ENCODE measurements at places on chromosomes 4 and X.

GRCh38 chr4:13938299-13938698 lies 310.8 kb upstream of the BOD1L1 start:
- no peak for DNase-seq

DNA sequence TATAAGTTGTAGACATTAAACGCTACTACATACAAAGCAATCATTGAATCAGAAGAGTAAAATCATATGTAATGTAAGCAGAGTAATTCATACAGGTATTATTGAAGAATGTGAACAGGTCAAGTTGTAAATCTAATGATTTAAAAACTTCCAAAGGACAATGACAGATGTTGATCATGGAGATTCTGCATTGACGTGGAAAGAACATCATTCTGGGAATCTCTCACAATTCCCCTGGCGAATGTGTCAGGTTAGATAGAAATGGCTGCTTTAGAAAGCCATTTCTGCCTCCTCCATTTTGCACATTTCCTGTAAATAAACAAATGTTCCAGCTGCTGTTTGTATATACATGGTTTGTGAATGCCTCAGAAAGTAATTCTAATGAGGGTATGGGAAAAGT lies 719.4 kb downstream of the ADGRL3 start:
- DNase-seq: no peak

GRCh38 chrX:23511793-23512192 lies 155.5 kb upstream of the PRDX4 start:
- DNase-seq: no peak

- DNase-seq: no peak
Measured at GRCh38 chr4:139858436-139859205, 193.0 kb downstream of the MGST2 start.

- no peak for DNase-seq
Measured at GRCh38 chr4:143085224-143085623, 99.5 kb upstream of the USP38 start.

DNA sequence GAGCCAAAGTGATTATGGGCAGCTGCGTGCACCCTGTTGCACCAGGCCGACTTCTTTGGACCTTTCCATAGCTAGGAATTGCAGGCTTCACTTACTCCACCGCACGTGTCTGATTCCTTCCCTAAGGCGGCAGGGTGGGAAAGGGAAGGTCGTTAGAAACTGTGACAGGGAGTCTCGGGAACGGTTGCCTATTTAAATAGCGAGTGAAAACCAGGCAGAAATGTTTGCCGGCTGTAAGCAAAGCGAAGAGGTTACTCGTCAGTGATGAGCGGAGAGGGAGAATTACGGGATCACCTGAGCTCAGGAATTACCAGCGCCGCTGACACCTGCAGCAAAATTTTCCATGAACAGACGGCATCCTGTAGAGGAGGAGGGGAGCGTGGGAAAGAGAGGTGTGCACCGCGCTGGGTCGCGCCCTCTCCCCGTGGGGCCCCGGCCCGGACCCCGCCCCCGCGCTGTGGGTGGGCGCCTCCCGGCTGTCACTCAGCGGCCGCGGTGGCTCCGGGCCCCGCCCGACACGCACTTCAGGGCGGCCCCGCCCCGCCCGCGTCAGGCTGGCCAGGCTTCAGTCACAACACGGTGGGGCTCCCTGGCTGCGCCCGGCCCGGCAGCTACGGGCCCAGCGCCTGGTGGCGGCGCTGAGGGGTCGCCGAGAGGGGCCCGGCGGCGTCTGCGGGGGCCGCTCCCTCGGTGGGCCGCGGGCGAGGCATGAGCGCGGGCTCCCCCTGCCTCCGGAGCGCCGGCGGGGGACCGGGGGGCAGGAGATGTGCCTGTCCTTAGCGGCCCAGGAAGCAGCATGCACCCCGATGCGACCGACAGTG lies at the start of gene SNX25:
SNX25 (plus strand) TSS at position 568 of the 821 bp plus-strand sequence; CDS start at position 797, 229 bp downstream.
- peak; percentile 89 for DNase-seq

DNA sequence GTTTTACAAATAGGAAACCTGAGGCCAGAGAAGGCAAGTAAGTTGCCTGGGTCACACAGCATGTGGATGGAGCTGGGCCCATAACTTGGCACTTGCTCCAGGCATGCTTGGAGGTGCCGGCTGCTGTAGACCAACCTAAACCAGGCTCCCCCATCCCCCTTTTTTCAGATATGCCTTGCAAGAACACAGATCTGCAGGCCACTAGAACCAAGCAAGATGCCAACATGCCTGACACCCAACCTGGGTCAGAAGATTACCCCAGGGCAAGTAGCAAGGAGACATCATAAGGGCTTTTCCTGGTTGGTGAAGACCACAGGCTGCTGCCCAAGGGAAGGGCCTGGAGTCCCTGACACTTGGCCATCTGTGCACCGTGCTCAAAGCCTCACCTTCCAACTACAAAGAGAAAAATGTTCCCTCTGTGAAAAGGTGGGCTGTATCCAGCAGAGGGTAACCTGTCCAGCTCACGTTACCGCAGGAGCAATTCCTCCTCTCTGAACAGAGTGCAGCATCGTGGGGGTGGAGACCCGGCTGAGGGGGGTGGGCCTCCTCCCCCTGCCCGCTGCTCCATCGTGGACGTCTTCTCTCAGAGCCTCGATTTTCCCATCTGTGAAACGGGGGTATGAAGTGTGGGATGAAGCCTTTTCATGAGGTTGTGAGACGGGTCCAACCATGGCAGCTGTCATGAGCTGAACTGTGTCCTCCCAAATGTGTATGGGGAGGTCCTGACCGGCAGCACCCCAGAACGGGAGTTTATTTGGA lies 23.0 kb downstream of the HMX1 start:
- DNase-seq: no peak

GRCh38 chr4:189129044-189129694 lies 811.5 kb upstream of the FRG1 start:
- DNase-seq: no peak

DNA sequence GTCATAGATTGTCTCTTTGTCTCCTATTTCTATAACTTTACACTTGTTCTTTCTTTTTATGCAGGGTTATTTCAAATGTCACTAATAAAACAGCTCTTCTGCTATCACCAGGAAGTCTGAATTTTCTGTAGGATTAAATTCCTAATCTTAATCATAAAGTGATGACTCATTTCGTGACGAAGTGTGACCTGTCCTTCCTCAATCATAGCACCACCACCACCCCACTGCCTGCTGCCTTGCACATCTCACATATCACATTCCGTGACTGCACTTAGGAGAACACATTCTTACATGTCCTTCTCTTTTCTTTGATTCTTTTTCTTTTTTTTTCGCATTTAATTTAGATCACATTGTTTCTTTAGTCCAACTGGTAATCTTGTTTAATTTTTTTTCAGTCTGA lies 57.7 kb upstream of the UGT2B7 start:
- no peak for DNase-seq

DNA sequence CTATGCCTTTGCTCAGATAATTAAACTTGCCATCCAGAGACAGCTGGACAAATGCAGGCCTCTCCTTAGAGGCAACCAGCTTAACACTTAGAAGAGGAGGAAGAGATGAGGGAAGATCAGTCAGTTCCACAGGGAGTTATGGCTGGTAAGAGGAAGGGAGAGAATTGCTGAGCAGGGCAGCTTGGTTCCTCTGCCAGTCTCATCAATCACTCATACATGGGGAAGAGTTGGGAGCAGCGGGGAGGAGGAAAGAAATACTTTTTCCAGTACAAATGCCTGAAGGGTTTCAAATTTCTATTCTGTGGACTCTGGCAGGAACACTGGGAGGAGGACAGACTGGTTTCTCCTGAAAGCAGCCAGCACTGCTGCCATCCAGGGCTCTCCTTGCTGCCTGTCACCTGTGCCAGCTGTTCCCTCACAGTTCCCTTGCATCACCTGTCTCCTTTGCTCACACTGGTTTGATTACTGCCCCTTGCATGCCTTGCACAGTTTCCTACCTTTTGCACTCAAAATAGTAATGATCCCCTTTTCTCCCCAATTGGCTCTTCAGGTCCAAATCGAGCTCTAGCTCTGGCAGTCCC lies 59.5 kb downstream of the PGRMC2 start:
- peak; percentile 86 for DNase-seq

DNA sequence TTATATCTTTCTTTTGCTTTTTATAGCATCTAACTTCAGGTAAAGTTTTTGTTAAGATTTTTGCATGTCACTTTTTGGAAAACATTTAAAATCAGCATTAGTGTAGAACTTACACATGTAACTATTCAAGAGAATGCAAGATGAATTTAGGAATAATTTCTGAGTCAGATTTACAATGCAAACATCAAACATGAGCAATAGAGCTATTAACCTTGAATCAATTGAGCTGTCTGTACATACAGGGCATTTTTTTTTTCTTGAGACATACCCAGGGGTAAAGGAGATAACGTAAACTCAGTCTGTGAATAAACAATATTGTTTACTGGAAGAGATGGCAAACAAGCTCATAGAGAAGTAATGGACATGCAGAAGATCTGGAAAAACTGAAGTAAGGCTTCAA lies 311.5 kb downstream of the IL1RAPL2 start:
- no peak for DNase-seq

GRCh38 chrX:70279081-70279480 lies 2.9 kb upstream of the RAB41 start:
- no peak for DNase-seq

GRCh38 chr4:108417923-108418322 lies 202.5 kb upstream of the RPL34 start:
- no peak for DNase-seq

GRCh38 chrX:69150281-69150960 lies 14.8 kb downstream of the PJA1 start:
- DNase-seq: no peak

GRCh38 chr4:78372355-78372988 lies 179.1 kb upstream of the ANXA3 start:
- no peak for DNase-seq

- DNase-seq: no peak
Measured at GRCh38 chrX:154125391-154126040, 18.5 kb upstream of the OPN1LW start.

DNA sequence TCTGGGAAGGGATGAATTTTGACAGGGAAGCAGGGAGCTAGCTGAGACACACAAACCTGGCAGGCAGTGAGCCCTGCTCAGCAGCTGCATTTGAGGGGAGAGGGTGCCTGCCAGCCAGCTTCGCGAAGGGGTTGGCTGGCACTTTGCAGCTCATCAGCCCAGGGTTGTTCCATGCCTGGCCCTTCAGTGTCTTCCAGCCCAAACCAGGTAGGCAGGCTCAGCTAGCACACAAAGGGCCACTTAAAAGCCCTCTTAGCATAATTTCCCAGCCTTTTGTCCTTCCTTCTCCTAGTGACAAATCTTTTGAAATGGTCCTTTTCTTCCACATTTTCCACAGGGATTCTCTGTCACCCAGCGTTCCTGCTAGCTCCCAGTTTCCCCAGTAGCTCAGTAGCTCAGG lies 4.3 kb upstream of the FRMPD3 start:
- DNase-seq: no peak

- no peak for DNase-seq
Measured at GRCh38 chr4:180099957-180100356, 2143.2 kb upstream of the TENM3 start.

DNA sequence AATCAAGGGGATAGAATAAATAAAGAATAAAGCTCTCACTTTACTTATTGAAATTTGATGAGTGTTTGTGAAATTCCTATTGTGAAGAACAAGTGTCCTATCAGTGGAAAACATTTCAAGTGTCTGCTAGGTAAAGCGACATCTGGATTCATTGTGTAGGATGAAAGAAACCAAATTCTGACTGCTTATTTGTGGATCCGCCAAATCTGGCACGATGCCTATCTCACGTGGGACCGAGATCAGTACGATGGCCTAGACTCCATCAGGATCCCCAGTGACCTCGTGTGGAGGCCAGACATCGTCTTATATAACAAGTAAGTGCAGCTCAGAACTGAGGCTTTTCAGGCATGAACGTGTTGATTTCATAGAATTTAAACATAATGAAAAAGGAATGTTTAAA lies 1.9 kb downstream of the CHRNA9 start:
- no peak for DNase-seq

GRCh38 chr4:173490256-173490655 lies 39.8 kb downstream of the HAND2 start:
- no peak for DNase-seq

DNA sequence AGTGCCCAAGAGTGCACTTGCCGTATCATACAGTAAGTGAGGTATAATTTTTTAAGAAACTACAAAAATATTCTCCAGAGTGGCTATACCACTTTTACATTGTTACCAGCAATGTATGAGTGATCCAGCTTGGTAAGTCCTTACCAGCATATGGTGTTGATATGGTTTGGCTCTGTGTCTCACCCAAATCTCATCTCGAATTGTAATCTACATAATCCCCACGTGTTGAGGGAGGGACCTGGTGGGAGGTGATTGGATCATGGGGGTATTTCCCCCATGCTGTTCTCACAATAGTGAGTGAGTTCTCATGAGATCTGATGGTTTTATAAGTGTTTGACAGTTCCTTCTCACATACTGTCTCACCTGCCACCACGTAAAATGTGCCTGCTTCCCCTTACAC lies 44.8 kb downstream of the RBMX start:
- DNase-seq: no peak

DNA sequence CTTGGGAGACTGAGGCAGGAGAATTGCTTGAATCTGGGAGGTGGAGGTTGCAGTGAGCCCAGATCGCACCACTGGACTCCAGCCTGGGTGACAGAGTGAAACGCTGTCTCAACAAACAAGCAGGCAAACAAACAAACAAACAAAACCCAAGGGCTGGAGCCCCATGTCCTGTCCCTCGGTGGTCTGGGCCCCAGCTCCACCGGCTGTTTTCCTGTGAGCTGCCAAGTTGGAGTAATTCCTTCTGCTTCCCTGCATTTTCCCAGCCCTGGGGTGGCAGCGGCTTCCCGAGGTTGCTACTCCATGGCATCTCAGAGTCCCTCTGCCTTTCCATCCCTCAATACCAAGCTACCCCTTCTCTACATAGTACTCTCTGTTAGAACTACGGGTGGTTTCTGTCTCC lies 43.2 kb downstream of the RGS12 start:
- no peak for DNase-seq

DNA sequence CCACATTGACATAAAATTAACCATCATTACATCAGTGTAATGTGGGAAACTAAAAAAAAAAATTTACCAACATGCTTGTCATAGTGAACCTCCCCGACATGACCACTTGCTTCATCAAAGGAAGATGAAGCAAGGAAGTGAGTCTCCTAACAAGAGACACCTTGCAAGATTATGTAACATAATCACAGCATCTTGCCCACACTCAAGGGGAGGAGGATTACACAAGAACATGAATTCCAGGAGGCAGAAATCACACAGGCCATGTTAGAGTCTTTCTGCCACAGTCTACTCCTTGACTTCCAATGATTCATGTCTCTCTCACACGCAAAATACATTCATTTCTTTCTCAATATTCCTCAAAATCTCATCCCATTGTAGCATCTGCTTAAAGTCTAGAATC lies 93.3 kb downstream of the AKAP4 start:
- no peak for DNase-seq

DNA sequence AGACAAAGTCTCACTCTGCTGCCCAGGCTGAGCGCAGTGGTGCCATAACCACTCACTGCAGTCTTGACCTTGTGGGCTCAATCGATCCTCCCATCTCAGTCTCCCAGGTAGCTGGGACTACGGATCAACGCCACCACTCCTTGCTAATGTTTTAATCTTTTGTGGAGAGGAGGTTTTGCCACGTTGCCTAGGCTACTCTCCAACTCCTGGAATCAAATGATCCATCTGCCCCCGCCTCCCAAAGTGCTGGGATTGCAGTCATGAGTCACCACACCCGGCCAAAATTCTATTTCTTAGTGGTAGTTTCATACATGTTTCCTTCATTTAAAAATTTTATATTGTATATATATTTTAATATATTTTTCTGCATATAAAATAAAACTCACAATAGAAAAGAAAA lies 125.8 kb upstream of the CLNK start:
- no peak for DNase-seq
